ENCODE measurements at places on chromosomes 11 and 22. TPM values are rescaled to one million over a fixed set of nuclear protein-coding genes. Genes with fewer than 3 reads are reported as not detected.

PLAAT5 gene
- 1.1 TPM for total RNA-seq

CDPF1 gene
- total RNA-seq, result 14.4 TPM

CSNK2A3 gene
- 0.49 TPM for total RNA-seq

MMP12 gene
- not detected for total RNA-seq

SYT7 gene
- total RNA-seq, result 2.2 TPM

DNAJB7 gene
- not detected for total RNA-seq

TCIRG1 gene
- total RNA-seq, result 45.6 TPM

GGTLC3 gene
- not detected for total RNA-seq

TREH gene
- total RNA-seq, result not detected

OR51E2 gene
- not detected for total RNA-seq

CCDC188 gene
- total RNA-seq, result 0.75 TPM

AQP11 gene
- total RNA-seq, result 0.39 TPM

SCGB1A1 gene
- total RNA-seq, result not detected

OTOG gene
- not detected for total RNA-seq

CLCF1 gene
- 8.2 TPM for total RNA-seq

SPDYC gene
- not detected for total RNA-seq

EMID1 gene
- 0.56 TPM for total RNA-seq

CECR2 gene
- 2.1 TPM for total RNA-seq

APLP2 gene
- 525 TPM for total RNA-seq

OR4C3 gene
- not detected for total RNA-seq

DGCR6 gene
- total RNA-seq, result 0.20 TPM

GRAMD1B gene
- 0.15 TPM for total RNA-seq

LUZP2 gene
- 0.06 TPM for total RNA-seq

ROBO4 gene
- 3.9 TPM for total RNA-seq

PDE2A gene
- total RNA-seq, result 3.6 TPM

SLC22A8 gene
- not detected for total RNA-seq

KCNJ11 gene
- total RNA-seq, result not detected

RBMXL2 gene
- not detected for total RNA-seq

JHY gene
- 3.0 TPM for total RNA-seq

CRYBB1 gene
- not detected for total RNA-seq

TRIM51 gene
- not detected for total RNA-seq

NXPE4 gene
- not detected for total RNA-seq

GRM5 gene
- total RNA-seq, result not detected

ALX4 gene
- not detected for total RNA-seq
